ENCODE measurements at places on chromosomes 12 and 14.
A peak's percentile ranks its signal among the peaks of the same experiment; 100 is the strongest.

DNA sequence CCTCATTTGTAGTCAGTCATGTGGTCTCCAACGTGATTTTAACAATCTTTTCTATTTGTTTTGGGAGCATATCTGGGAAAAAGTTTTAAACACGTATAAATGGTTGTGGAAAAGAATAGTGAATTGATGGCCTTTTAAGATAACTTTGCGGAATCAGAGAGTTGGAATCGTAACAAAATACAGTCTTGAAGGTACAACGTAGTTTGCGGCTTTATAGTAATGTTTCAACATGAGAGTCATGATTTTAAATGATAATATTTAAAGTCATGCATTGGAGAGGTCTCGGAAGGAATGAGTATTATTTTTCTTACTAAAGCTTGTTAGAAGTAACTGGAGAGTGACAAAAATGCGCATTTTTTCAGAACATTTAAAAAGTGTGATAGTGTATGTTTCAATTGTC, 1.6 kb downstream of the AEBP2 start:
- no peak for DNase-seq

DNA sequence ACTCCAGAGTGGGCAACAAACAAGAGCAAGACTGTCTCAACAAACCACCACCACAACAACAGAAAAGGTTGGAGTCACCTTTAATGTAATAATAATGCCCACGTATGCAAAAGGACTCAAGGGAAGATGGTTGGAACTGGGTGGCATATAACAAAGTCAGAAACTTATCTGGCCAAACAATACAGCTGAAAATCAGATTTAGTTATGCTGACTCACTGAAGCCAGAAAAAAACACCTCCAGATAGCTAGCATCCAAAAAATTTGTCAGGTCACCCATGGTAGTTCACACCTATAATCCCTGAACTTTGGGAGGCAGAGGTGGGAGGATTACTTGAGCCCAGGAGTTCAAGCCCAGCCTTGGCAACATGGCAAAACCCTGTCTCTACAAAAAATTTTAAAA, 24.4 kb downstream of the SLC11A2 start:
- no peak for DNase-seq

DNA sequence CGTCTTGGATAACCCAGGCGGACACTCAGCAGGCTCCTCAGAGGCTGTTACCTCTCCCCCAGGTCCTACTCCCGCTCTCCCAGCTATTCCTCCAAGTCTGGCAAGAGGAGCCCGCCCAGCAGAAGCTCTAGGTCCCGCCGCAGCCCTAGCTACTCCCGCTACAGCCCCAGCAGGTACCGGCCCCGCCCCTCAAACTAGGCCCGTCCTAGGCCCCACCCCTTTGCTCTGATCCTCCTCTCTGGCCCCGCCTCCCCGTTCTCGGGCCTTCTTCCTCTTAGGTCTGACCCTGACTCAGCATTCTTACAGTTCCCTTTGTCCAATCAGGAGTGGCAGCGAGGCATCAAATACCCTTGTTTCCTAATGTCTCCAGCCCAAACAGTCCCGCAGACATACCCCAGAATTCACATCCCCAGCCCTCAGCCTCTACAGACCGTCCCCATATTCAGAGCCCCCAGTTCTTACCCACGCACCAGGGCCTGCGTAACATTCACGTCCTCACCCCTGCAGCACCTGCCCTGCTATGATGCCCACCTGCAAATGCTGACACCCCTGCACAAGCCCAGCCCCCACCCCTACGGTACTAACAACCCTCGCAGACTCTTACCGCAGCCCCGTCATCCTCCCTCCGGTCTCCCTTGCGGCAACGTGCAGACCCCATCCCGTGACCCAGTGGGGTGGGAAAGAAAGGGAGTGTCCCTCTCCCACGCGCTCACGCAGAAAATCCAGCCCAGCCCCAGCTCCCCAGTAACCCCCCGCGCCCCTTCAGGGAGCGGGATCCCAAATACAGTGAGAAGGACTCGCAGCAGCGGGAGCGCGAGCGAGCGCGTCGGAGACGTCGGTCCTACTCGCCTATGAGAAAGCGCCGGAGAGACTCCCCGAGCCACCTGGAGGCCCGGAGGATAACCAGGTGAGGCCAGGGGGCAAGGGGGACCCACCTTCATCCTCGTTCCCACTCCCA, 25.0 kb upstream of the HSPB8 start:
- DNase-seq = no peak

DNA sequence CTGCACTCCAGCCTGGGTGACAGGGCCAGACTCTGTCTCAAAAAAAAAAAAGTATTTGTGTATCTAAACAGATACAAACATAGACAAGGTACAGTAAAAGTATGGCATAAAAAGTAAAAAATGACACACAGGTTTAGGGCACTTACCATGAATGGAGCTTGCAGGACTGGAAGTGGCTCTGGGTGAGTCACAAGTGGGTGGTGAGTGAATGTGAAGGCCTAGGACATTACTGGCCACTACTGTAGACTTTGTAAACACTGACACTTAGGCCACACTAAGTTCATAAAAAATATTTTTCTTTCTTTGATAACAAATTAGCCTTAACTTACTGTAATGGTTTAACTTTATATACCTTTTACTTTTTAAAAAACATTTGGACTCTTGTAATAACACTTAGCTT, 38.0 kb upstream of the EIF5 start:
- DNase-seq = no peak

- DNase-seq = no peak
Measured at GRCh38 chr12:15982921-15983320, 71.8 kb downstream of the DERA start.

DNA sequence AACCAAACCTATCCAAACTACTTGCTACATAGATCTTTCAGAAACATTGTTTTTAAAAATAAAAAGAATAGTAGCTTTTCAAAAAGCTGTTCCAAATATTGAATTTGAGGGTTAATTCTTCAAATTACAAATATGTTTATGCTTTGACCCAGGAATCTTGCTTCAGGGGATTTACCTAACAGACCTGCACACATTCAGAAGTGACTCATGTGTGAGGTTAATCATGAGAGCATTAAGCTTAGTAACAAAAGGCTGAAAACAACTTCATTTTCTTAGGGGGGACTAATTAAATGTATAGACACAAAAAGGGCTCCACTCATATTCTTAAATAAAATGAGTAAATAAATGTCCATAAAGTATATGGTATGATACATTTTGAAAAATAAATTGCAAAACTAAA, 672.4 kb upstream of the FLRT2 start:
- no peak for DNase-seq

- DNase-seq = no peak
Measured at GRCh38 chr12:22476133-22476532, 68.2 kb downstream of the C2CD5 start.

DNA sequence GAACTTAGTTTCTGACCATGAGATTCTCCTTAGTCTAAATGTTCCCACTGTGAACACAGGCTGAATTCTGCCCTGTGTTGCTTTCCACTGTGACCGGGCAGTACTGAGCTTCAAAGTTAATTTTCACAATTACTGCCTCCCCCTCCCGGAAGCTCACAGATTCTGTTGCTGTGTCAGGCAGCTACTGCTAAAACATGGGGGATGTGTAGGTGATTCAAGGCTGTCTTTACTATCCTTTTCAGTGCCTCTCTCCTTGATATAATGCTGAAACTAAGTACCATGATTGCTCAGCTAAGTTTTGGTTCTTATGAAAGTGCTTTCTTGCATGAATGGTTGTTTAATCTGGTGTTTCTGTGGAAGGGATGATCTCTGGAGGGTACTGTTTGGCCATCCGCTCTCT, 428.3 kb upstream of the NOVA1 start:
- DNase-seq = no peak

- no peak for DNase-seq
Measured at GRCh38 chr14:21612324-21612723, 22.4 kb downstream of the OR10G2 start.

DNA sequence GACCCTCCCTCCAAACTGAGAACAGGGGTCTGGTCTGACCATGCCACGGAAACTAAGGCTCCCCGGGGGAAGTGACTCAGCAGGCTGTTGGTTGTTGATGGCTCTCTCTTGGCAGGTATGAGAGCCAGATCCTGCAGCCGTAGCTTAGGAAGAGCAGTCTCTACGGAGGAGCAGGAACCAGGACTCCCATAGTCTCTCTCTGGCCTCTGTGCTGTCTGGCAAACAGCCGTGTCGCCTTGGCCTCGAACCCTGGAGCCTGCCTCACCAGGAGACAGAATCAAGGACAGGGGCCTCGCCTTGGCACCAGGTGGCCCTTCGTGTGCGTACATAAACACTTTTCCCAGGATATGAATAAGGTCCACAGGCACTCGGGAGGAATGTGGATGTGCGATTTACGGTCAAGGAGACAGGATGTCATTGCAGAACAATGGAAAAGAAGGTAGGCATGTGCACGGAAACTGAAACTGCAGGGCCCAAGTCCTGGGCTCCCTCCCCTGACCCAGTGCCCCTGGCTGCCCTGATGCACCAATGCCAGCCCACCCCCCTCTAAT, 7.9 kb downstream of the VWF start:
- no peak for DNase-seq

DNA sequence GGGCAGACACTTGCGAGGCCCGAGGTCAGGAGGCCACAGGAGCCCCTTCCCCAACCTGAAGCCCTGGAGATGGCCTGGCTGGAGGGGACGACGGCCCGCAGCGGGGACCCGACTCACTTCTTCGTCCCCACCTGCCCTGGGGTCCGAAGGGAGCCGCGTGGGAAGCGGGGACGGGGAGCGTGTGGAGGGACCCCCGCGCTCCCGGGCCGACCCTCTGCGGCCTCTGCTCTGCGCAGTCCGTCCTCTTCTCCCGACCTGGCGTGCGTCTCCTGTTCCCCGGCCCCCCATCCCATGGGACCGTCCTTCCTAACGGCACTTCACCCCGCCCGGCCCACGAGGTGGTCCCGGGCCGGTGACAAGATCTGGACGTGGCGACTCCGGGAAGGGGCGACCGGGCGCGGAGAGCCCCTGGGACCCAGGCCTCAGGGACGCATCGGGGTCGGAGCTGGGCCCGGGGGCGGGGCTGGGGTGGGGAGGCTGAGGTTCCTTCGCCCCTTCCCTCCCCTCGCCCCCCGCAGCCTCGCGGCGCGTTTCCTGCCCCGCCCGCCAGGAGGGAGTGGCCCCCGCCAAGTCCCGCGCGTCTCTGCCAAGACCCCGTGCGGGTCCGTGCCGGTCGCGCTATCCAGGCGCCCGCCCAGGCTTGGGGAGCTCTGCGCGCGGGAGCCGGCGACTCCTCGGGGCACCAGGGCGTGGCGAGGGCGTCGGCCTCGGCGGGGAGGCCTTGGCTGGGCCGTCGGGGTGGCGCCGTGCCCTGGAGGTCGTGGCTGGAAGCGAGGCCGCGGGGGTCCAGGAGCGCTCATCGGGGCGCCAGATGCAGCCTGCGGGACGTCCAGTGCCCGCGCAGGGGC, 97.1 kb downstream of the TNFAIP2 start:
- no peak for DNase-seq

GRCh38 chr12:54364413-54364812, at the start of gene GPR84:
TSS of gene GPR84 (minus strand) at chr12:54364486. CDS start at chr12:54363851, 635 bp downstream.
- no peak for DNase-seq

DNA sequence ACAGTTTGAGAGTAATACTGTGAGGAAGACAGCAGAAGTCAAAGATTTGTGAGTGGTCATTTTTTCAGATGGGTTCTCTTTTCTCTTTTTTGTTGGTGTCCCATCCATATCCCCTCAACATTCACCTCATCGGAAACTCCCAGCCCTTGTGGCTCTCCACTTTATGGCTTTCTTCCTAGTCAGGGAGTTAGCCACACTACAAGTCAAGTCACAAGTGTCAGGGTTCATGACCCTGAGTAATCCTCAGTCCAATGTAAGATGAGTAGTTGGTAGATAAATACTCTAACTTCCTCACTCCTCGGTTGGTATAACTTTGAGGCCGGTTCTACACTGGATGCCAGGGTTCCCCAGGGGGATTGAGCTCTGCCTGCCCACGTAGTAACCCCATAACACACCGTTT, 41.4 kb downstream of the PTGER2 start:
- no peak for DNase-seq

DNA sequence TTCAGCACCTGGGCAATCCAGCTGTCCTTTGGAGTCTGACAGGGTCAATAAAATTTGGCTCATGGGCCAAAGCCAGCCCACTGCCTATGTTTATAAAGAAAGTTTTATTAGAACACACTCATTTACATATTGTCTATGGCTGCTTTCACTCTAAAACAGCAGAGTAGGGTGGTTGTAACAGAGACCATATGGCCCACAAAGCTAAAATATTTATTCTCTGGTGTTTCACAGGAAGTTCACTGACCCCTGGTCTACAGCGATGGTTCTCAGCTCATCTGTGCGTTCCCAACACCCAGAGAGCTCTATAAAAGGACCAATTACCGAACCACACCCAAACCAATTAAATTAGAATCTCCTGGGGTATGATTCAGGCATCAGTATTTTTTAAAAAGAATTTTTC, 37.7 kb upstream of the RTRAF start:
- DNase-seq = no peak

- DNase-seq = no peak
Measured at GRCh38 chr12:27967551-27968054, 4.9 kb downstream of the PTHLH start.

- peak; percentile 42 for DNase-seq
Measured at GRCh38 chr14:62126879-62127478, 364.8 kb downstream of the SNAPC1 start.

DNA sequence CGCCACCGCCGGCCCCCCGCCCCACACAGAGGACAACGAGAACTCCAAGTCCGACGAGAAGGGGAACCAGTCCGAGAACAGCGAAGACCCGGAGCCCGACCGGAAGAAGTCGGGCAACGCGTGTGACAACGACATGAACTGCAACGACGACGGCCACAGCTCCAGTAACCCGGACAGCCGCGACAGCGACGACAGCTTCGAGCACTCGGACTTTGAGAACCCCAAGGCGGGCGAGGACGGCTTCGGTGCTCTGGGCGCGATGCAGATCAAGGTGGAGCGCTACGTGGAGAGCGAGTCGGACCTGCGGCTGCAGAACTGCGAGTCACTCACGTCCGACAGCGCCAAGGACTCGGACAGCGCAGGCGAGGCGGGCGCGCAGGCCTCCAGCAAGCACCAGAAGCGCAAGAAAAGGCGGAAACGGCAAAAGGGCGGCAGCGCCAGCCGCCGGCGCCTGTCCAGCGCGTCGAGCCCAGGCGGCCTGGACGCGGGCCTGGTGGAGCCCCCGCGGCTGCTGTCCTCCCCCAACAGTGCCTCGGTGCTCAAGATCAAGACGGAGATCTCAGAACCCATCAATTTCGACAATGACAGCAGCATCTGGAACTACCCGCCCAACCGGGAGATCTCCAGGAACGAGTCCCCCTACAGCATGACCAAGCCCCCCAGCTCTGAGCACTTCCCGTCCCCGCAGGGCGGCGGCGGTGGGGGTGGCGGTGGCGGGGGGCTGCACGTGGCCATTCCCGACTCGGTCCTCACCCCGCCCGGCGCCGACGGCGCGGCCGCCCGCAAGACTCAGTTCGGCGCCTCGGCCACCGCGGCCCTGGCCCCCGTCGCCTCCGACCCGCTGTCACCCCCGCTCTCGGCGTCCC, 150.9 kb downstream of the EGLN3 start:
- no peak for DNase-seq
